ENCODE measurements at places on chromosomes 16 and 17.

GRCh38 chr17:5219536-5219935 lies 15.1 kb downstream of the SCIMP start:
- no peak for DNase-seq

- peak; percentile 83 for DNase-seq
Measured at GRCh38 chr16:68265078-68265920, 973 bp downstream of the SLC7A6 start.

DNA sequence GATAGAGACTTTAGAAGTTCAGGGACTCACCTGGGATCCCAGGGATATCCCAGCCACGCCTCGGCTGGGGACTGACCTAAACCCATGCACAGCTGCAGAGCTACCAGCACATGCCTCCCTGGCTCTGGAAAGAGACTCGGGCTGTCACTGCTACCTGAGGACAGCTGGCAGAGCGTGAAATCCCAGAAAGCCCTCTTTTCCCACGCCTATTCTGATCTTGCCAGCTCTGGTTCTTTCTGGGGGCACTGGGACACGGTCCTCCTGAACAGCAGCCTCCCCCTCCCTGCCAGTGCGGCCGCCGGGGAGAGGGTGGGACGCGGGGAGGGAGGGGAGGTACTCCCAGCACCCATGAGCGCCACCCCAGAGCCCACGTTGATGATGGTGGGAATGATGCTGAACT lies 10.8 kb downstream of the P2RX5 start:
- DNase-seq = no peak

DNA sequence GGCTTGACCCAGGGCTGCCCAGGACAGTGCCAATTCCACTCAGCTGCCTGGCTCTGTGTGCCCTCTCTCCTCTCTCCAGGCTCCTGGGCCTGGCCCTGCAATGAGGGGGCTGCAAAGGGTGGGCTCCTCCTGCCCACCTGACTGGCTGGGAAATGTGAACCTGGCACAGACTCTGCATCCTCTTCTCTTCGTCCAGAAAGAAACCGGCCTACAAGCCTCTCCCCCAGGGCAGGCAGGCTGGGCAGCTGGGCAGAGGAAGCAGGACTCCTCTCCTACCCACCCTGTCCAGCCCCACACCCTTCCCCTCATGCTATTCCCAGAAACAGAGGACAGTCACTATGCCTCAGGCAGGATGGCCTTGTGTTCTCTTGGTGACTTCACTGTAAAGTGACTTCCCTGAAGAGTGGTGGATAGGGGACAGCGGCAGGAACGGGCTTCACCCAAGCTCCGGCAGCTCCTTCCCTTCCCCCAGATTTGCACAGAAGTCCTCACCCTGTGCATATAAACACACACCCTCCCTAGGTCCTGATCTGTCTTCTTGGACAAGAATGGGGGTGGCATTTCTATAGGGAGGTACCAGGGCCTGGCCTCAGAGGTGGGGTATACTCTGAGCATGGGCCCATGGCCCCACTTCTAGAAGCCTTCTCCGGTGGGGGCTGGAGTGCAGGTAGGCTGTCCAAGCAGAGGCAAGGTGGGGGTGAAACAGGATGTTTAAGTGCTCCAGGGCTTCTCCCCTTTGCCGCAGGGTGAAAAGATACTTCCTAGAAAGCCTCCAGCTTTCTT lies 4.9 kb upstream of the STAT5A start:
- no peak for DNase-seq

DNA sequence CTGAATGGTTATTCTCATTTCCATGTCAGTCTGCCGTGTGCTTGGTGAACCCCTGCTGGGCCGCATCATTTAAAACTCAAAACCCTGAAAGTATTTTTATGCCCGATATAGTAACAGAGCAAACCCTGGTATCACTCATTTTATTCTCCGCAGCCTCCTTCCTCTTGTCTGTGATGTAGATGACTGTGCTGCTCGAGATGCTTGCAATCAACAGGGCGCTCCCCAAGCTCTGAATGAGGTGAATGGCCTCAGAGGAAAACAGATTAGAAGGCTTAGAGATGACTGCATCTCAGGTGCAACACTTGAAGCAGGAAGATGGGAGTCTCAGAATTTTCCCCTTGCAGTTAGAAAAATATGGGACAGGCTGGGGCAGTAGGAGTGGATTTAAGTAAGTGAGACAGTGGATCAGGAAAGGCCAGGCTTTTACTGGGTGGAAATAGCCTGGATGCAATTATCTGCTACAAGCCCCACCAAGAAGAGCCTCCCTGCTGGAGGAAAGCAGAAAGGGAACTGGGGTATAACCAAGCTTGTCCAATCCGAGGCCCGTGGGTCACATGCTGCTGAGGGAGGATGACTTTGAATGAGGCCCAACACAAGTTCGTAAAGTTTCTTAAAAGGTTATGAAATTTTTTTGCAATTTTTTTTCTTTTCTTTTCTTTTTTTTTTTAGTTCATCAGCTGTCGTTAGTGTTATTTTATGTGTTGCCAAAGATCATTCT lies 166.9 kb downstream of the CDH13 start:
- no peak for DNase-seq

GRCh38 chr16:68844211-68844564 lies 857 bp downstream of the TANGO6 start:
- DNase-seq = no peak

GRCh38 chr16:28309811-28310311 lies 17.5 kb downstream of the SBK1 start:
- DNase-seq = no peak

GRCh38 chr16:57804111-57804837 lies 2.0 kb upstream of the KIFC3 start:
- no peak for DNase-seq

DNA sequence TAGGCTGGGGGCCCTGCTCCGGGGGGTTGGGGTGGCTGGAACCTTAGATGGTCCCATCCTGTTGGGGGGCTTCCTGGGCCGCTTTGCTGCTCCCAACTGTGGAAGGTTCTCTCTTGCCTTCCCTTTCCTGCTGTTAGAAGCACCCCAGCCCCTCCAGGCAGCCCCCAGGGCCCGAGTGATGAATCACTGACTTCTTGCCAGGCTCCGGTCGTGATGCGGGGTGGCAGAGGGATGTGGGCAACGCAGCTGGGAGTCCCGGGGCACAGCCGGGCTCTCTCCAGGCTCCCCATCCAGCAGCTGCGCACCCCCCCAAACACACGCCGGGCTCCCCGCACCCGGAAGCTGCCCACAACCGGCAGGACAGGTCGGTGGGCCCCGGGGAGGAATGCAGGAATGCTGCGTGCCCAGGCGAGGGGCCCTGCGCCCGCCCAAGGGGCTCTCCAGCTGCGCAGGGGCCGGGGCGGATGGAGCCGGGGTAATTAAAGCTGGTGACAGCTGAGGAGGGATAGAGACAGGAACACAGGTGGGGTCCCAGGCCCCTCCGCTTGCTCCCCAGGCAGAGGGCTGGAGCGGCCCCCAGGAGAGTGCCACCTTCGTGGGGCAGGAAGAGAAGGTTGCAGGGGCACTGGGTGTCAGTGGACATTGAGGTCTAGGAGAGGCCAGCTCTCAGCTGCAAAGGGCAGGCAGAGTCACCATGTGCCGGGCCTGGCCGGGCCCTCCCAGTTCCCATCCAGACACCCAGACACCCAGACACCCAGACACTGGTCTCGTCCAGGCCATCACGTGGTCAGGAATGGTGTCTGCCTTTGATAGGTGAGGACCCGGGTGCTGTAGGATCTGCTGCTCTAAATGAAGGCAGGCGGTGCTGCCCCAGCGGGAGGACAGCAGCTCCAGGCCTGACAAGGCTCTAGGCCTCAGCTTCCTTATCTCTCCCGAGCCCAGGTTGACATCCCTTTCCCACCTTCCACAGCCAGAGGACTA lies 15.0 kb upstream of the SLC38A10 start:
- DNase-seq = no peak

- DNase-seq = no peak
Measured at GRCh38 chr17:44209786-44210341, 9.6 kb downstream of the UBTF start.

- DNase-seq = no peak
Measured at GRCh38 chr17:39939588-39940419, 12.3 kb downstream of the LRRC3C start.

- DNase-seq = no peak
Measured at GRCh38 chr16:85582229-85582991, 30.7 kb upstream of the GSE1 start.

- no peak for DNase-seq
Measured at GRCh38 chr16:85602402-85603202, 10.5 kb upstream of the GSE1 start.

DNA sequence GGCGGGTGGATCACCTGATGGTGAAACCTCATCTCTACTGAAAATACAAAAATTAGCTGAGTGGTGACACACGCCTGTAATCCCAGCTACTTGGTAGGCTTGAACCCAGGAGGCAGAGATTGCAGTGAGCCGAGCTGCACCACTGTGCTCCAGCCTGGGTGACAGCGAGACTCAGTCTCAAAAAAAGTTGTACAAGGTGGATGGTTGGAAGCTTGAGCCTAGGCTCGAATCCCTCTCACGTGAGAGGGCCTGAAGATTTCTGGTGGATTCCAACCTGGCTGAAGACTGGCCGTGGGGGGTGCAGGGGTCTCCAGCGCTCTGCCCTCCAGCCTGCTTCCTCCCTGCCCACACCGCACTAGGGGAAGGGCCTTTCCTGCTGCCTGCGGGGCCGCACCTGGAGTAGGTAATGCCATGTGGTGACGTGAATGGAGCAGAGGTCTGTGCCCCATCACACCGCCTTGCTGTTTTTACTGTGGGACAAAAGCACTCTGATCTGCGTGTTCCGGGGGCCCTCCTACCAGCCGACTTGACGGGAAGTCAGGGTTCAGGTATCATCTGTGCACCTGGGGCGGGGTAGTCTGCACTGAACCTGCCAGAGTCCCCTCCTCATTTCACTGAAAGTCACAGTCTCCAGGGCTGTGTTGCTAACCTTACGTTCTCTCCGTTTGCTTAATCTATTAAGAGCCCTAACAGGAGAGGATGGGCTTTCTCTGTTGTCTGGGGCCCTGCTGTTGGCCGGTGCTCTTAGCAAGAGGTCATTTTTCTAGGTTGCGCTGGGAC lies 4.2 kb downstream of the RPL13 start:
- DNase-seq = peak; percentile 38

- no peak for DNase-seq
Measured at GRCh38 chr17:82960419-82961271, 118.8 kb upstream of the METRNL start.

DNA sequence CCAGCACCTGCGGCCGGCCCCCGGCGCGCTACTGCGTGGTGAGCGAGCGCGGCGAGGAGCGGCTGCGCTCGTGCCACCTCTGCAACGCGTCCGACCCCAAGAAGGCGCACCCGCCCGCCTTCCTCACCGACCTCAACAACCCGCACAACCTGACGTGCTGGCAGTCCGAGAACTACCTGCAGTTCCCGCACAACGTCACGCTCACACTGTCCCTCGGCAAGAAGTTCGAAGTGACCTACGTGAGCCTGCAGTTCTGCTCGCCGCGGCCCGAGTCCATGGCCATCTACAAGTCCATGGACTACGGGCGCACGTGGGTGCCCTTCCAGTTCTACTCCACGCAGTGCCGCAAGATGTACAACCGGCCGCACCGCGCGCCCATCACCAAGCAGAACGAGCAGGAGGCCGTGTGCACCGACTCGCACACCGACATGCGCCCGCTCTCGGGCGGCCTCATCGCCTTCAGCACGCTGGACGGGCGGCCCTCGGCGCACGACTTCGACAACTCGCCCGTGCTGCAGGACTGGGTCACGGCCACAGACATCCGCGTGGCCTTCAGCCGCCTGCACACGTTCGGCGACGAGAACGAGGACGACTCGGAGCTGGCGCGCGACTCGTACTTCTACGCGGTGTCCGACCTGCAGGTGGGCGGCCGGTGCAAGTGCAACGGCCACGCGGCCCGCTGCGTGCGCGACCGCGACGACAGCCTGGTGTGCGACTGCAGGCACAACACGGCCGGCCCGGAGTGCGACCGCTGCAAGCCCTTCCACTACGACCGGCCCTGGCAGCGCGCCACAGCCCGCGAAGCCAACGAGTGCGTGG lies 1.5 kb downstream of the NTN1 start:
- DNase-seq = peak; percentile 61

GRCh38 chr17:76094046-76094445 lies 9.5 kb downstream of the EXOC7 start:
- no peak for DNase-seq

- DNase-seq = peak; percentile 98
Measured at GRCh38 chr16:53052519-53053501, at the start of gene CHD9NB. Gene CHD9NB, minus strand, starts transcription at chr16:53052897. Its CDS starts 8,739 bp downstream, at chr16:53044158.

GRCh38 chr17:14014657-14015056 lies 54.6 kb upstream of the COX10 start:
- DNase-seq = no peak

- DNase-seq = no peak
Measured at GRCh38 chr17:57870283-57870635, 20.4 kb upstream of the MRPS23 start.

DNA sequence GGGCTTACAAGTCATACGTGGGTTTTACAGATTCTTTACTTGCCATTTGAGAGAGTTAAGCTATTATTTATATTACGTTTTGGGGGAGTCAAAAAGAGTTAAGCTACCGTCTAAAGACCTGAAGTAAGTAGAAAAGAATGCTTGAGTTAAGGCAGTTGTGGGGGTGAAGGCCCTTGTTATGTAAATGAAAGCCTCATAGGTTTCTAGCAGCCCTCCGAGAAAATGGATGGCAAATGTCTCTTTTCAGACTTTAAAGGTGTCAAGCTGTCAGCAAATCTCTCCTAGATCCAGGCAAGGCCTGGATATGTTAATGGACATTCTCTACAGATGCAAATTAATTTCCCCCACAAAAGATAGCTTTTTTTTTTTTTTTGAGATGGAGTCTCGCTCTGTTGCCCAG lies 7.2 kb upstream of the EIF4A3 start:
- DNase-seq = no peak

DNA sequence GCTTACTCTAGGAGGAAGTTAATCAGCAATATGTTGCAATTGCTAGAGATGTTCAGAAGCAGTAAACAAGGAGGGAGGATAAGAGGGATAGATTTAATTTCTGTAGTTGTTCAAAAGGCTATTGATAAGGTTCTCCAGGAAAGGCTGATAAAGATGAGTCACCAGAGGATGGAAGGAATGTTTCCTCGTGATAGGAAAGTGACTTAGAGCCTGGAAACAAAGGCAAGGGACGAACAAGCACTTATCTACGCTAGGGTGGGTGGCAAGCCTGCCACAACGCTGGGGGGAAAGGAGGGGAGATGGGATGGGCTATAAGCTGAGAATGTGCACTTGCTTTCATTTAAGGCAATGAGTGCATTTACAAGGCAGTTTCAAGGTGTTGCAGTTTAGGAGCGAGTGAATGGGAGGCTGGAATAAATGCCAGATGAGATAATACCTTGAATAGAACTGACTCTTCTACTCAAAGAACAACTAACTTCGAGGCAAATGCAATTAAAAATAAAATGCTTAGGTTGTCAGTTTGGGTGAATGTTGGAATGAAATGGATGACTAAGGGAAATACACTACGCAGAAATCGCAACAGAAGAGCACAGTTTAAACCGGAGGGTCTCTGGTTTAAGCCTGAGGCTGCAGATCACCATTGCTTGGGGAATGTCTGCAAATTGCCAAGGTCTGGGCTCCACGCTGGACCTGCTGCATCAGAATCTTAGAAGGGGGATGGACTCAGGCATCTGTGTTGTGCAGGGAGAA lies 76.0 kb upstream of the RBBP6 start:
- DNase-seq = no peak

- peak; percentile 52 for DNase-seq
Measured at GRCh38 chr17:49515196-49515770, 20.2 kb downstream of the NGFR start.

Measured in small intestine (tissue), 16 donors.